Muscle of leg (tissue), 16 donors: ENCODE measurements at places on chromosomes 3 and 15. TPM values are rescaled to one million over a fixed set of nuclear protein-coding genes. Genes with fewer than 3 reads are reported as not detected.

- no peak overlapping the region for H3K4me3 ChIP-seq
- no peaks in the 10 kb centered on the region for H3K27me3 ChIP-seq
- H3K36me3 ChIP-seq: no peaks in the 10 kb centered on the region
- H3K27ac ChIP-seq: no peak overlapping the region
- no peak for DNase-seq
- H3K4me1 ChIP-seq: peaks cover 5% of the 10 kb centered on the region
Measured at GRCh38 chr15:57036352-57036751, 117.9 kb downstream of the TCF12 start.

- no peaks in the 10 kb centered on the region for H3K4me1 ChIP-seq
- DNase-seq: no peak
- no peak overlapping the region for H3K27ac ChIP-seq
Measured at GRCh38 chr3:95120921-95121320, 1058.1 kb downstream of the NSUN3 start.

DNA sequence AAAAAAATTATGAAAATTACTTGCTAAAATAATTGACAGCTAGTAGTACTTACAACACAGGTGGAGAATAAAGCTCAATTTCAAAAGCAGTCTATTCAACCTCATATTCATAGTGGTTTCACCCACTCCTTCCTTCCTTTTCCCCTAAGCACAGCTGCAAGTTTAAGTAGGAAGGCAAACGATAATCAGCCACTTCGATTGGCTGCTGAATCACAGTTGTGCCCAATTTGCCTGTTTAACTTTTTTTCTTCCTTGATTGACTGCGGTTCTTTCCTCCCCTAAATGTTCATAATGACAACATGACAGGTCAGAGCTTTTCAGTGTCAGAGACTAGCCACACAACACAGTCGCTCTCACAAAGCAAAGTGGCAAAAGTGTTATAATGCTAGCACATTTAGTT lies 468.0 kb upstream of the GBE1 start:
- no peak overlapping the region for H3K27ac ChIP-seq
- H3K27me3 ChIP-seq: no peaks in the 10 kb centered on the region
- H3K36me3 ChIP-seq: no peaks in the 10 kb centered on the region
- no peaks in the 10 kb centered on the region for H3K4me1 ChIP-seq
- DNase-seq: no peak

DNA sequence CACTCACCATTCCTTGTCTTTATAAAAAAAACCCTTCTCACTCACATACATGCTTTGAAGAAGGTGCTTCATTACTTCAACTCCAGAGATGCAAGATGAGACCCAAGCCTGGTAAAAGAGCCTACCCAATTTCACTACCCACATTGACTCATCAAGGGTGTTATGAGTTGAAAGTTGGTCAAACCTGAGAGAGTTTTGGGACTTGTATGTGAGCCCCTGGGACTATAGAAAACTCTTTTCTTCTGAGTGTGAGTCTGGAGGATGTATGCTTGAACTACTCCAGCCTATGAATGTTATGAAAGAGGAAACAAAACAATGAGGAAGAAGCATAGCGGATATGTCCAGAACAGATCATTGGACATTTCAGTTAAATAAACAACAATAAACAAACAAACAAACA lies 106.5 kb upstream of the SATB1 start:
- H3K27me3 ChIP-seq: no peaks in the 10 kb centered on the region
- no peak for DNase-seq
- no peak overlapping the region for H3K4me3 ChIP-seq
- no peak overlapping the region for H3K27ac ChIP-seq
- no peaks in the 10 kb centered on the region for H3K36me3 ChIP-seq
- no peaks in the 10 kb centered on the region for H3K4me1 ChIP-seq

DNA sequence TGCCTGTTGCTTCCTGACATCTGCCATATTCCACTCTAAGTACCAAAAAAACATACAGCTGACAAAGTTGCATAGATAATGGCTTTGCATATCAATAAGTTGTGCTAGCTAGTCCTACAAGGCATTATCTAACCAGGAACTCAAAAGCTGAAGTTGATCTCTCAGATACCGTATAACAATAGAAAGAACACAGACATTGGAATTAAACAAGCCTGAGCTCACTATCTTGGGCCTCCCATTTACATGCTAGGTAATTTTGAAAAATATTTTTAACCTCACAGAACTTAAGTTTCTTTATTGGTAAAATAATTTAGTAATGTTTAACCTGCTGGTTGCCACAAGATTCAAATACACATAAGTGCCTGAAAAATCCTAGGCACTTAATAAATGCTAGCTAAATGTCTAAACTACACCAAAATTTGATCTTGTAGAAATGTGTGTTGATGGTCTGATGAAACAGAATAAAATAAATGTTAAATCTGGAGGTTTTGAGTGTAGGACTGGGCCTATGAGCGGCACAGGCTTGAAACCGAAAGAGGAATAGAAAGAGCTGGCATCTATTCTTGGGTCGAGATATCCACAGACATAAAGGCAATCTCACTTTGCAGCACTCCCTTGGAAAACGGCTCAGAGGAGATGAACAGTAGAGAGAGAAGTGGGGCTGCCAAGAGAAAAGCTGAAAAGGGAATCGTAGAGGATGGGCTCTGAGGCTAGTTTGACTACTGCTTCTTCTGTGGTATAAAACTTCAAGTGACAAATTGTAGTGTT lies 29.9 kb upstream of the TTC14 start:
- no peaks in the 10 kb centered on the region for H3K27me3 ChIP-seq
- H3K4me3 ChIP-seq: no peak overlapping the region
- H3K4me1 ChIP-seq: no peaks in the 10 kb centered on the region
- DNase-seq: no peak

Gene OPA1
- 61.5 TPM for total RNA-seq

Gene VGLL3
- 21.2 TPM for total RNA-seq

Gene ZNF662
- total RNA-seq: 13.0 TPM

Gene GXYLT2
- total RNA-seq: 39.1 TPM
